ENCODE measurements at places on chromosomes 6 and 20. TPM values are rescaled to one million over a fixed set of nuclear protein-coding genes. Genes with fewer than 3 reads are reported as not detected.
A peak's percentile ranks its signal among the peaks of the same experiment; 100 is the strongest.

DNA sequence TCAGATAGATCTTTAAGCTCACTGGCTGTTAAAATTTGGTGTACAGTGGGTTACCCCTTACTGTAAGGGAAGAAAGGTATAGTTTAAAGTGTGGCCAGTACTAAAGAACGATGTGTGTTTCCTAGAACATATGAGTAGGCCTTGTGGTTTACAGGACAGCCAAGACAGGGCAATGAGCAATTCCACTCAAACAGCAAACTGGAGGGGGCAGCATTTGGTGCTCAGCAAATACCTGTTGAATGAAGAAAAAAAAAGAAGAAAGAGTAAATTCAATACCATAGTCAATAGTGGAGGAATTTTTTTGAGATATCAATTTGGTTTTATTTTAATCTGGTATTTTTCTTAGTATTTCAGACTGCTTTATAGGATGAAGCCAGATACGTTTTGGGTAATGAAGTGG is 3.8 kb upstream of the NCOA5 start:
- DNase-seq = no peak

FNDC11 gene
- 0.51 TPM for total RNA-seq

DNA sequence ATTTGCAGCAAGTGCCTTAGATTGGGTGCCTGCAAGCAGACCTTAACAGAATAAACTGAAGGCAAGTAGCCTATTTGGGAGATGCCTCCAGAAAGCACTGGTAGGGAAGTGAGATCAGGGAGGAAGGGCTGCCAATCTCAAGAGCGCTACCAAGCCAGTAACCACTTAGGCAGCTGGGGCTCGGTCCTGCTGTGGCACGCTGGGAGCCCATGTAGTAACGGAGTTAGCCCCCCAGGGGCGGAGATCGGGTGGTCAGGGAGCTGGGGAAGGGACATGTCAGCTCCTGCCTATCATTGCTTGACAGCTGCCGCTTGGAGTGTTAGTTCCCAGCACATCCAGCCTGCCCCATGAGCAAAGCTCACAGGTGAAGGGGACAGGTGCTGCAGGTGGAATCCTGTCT is 127.0 kb downstream of the CEBPB start:
- DNase-seq = no peak

- DNase-seq = no peak
Measured at GRCh38 chr20:32672394-32672981, 1.3 kb downstream of the C20orf203 start.

DNA sequence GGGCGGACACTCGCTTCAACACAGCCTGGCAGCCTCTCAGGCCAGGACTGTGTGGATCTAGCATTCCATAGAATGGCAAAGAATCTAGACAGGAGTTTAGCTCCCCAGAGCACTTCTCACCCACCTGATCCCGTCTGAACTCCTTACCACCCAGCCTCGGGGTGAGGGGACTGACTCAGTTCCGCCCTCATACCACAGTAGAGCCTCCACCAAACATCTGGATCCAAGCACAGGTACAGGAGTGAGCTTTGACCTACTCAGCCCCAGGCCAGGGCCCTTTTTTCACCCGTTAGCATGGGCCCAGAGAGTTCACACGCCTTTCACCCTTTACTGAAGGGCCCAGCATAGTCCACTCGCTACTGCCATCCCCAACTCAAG is 715 bp downstream of the PSMF1 start:
- peak; percentile 3 for DNase-seq

Measured in endothelial cell of umbilical vein (primary cell).